GM04504 (cell line): ENCODE measurements at places on chromosomes 1 and 21.

DNA sequence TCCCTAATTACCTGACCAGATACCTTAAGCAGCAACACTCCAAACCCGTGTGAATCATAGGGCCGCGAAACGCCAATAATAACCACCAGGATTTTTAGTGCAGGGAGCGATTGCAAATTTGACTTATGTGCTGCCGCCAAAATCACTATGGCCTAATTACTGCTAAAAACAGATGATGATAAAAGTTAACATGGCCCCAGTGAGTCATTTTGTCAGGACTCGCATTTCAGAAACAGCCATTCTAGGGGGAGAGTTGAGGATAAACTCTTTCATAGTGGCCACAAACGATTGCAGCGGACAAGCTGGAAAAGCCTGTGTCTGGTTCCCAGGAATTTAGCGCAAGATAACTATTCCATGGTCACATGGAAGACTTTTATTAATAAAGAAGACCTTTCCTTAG, 103.4 kb downstream of the HLX start:
- no peak for DNase-seq

DNA sequence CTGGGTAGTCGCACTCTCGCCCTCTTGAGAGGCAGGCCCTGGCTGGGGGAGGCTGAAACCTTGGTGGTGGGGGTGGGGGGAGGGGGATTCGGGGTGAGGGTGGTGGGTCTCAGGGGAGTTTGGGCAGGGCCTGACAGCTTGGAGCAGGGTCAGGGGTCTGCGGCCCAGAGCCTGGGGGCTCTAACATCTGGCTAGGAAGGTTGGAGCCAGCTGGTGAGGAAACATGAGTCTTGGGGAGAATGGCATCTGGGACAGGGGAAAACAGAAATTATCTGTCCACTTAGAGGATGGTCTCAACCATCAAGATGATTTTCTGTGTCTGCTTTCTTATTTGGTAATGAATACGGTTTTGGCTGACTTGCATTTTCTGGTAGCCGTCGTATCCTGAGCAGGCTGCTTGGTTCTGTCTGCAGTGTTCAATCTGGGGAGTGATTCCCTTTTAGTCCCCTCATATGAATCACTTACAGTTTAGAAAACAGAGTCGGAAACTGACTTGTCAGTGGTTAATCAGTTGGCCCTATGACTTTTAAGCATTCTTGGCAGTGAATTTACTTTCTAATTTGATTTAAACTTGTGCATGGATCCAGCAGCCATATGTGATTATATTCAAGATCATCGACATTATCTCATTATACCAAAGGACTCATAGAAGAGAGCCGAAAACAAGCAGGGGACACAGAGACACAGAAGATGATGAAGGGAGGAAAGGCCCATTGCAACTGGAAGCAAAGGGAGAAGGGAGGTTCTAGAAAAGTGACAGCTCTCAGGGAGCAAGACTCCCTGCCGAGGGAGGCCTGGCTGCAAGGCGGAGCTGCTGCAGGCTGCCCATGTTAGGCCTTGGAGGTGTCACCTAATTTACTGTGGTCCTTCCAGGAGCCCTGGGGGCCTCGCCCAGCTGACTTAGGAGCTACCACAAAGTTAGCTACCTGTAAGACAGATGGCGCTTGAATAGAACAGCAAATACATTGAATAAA, 237.6 kb downstream of the SDCCAG8 start:
- no peak for DNase-seq

GRCh38 chr1:115160728-115161127, 71.4 kb upstream of the TSPAN2 start:
- DNase-seq, result no peak

GRCh38 chr1:193498088-193498655, 311.8 kb upstream of the B3GALT2 start:
- no peak for DNase-seq

GRCh38 chr1:95139039-95139438, 21.9 kb downstream of the TLCD4 start:
- no peak for DNase-seq

DNA sequence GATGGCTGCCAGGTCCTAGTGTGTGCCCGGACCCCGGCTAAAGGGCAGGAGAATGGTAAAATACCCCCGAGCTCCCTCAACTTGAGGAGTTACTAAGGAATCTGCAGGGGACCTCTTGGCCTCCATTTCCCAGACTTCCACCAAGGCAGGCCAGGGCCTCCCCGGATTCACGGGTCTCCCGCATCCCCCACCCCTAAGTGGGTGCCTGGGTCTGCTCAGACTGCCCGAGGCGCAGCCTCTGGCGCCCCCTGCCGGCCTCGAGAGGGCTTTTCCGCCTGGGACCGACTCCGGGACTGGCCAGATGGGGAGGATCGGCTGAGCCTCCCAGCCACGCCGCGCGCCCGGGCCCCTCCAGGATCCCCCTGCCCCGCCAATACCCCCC, 1.7 kb downstream of the PLEKHG5 start:
- peak; percentile 48 for DNase-seq

DNA sequence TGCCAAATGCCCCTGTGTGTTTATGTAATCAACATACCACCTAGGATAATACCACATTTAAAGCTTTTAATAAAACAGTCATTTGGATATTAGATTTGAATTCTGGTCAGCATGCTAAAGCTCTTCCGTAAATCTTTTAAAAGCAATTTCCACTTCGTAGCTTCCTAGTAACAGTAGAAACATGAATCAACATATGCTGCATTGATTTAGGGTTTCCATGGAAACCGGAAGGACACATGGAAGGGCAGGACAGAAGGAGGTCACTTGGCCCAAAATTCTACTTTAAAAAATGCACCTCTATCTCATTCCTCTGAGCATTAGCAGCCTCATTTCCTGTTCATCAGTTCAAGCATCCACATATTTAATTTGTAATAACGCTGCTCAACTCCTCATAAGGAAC, 8.1 kb downstream of the RGS8 start:
- DNase-seq, result no peak

DNA sequence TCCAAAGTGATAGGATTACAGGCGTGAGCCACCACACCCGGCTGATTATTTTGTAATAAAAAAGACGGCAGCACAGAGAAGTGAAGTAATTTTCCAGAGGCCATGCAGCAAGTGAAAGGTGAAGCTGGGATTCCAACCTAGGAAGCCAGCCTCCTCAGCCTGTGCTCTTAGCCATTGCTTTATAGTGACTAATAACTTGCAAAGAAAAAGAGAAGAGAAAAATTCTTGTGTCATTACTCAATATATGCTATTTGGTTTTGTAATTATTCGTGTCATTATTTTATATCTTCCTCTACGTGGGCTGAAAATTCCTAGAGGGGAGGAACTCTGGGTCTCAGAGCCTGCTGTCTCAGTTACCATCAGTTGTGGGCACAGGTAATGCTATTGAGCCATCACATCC, 1.6 kb upstream of the IER5 start:
- no peak for DNase-seq

DNA sequence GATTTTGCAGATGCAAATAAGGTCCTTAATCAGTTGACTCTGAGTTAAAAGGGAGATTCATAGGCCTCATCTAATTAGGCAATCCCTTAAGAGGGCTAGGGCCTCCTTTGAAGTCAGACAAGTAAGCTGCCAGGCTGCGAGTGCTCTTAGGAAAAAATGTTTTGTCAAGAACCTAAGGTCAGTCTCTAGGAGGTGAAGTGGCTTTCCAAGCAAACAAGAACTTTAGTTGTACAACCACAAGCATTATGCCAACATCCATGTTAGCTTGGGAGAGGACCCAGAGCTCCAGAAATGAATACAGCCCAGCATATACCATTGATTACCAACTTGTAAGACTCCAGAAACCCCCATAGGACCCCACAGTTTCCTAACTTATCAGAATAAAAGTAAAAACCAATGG, 1366.2 kb downstream of the PLA2G4A start:
- no peak for DNase-seq

GRCh38 chr21:39655589-39655988, 42.8 kb downstream of the B3GALT5 start:
- no peak for DNase-seq

GRCh38 chr21:45056917-45057560, 17.3 kb upstream of the ADARB1 start:
- no peak for DNase-seq

DNA sequence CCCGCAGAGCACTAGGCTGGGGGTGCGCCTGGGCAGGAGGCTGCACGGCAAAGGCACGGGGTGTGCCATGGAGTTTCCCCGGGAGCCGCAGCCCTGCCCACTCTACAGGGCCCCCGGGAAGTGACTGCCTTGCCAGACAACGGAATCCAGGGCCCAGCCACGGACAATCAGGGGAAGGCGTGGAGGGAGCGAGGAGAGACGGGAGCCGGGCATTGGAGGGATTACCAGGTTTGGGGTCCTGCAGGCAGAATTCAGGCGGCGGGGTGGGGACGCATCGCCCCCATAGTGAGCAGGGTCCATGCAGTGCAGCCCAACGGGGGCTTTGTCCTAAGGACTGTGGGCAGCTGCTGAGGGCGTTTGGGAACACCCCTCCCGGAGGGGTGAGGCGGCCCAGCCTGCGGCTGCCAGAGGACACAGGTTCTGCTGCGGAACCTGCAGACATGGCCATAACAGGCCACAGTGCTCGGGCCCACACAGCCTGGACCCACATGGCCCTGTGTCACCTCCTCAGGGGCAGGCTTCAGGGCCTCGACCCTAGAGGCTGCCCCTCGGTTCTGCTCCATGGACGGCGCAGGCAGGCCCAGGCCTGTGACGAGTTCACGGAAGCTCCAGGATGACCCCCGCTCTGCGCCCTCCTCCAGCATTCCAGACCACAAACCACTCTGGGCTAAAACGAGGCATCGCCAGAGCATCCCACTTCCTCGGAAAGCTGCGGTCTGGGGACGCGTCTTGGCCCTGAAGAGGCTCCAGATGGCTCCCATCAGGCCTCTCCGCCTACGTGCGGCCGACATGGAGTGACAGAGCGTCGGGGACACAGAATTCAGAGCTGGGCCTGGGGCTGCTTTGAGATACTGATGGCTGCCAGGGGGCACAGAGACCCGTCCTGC, 54.5 kb downstream of the COL6A1 start:
- peak; percentile 85 for DNase-seq
